ENCODE measurements at places on chromosomes 2 and 18.

GRCh38 chr2:85921659-85922058, 32.9 kb upstream of the ST3GAL5 start:
- ATAC-seq, result no peak

GRCh38 chr18:75066936-75067335, 142.0 kb downstream of the PTGR3 start:
- ATAC-seq, result no peak

GRCh38 chr2:95328358-95329125, 31.4 kb downstream of the KCNIP3 start:
- ATAC-seq, result no peak

DNA sequence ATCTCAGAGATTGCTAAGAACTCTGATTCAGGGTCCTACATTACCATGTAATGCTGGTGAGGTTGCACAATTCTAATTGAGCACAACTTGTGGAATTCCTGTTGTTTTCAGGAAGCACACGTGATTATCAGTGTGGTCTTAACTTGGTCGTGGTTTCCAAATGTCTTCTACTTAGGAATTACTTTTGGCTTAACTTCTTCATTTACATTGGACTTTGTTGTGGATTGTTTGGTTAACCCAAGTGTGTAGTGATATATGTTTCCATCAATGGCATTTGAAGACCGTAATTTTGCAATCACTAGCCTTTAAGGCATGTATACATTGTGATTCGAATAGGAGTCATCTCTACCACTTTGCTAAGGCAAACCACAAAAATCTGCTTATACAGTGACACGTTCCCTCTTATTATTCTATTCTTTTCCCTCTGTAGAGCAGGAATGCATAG, 373.3 kb downstream of the IRS1 start:
- no peak for ATAC-seq
